ENCODE measurements at places on chromosomes 3 and 15.
A peak's percentile ranks its signal among the peaks of the same experiment; 100 is the strongest.

DNA sequence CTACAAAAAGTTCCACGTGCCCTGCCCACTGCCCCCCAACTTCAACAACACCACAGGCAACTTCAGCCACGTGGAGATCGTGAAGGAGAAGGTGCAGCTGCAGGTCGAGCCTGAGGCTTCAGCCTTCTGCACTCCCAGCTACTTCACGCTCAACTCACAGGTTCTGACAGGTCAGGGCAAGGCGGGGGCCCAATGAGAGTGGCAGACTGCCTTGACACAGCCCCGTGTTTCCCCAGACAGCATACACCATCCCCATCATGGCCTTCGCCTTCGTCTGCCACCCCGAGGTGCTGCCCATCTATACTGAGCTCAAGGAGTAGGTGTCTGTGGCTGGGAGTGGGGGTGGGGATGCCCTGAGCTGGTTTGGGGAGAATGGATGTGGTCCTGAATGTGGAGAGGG, 12.6 kb downstream of the SLC38A3 start:
- no peak for DNase-seq

GRCh38 chr3:130048726-130049125, 32.9 kb upstream of the ALG1L2 start:
- DNase-seq = no peak

- no peak for DNase-seq
Observed at GRCh38 chr3:45113625-45114050, 32.5 kb downstream of the CDCP1 start.

DNA sequence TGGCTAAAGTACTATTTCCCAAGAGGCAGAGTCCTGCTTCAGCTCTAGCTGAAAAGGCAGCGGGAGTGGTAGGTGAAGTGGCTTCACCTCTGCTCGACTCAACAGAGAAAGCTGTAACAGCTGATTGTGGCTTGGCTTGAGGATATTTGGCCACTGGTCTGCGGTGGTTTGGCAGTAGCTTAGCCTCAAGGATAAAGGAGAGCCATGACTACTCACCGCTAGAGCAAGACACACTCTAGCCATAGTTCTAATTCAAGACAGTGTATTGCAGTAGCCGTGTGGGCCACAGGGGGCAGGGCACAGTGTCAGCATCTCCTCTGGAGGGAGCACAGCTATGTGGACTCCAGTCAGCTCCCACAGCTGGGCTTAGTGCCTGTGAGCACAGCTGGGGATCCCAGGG, 23.5 kb downstream of the TPRG1 start:
- peak; percentile 4 for DNase-seq

DNA sequence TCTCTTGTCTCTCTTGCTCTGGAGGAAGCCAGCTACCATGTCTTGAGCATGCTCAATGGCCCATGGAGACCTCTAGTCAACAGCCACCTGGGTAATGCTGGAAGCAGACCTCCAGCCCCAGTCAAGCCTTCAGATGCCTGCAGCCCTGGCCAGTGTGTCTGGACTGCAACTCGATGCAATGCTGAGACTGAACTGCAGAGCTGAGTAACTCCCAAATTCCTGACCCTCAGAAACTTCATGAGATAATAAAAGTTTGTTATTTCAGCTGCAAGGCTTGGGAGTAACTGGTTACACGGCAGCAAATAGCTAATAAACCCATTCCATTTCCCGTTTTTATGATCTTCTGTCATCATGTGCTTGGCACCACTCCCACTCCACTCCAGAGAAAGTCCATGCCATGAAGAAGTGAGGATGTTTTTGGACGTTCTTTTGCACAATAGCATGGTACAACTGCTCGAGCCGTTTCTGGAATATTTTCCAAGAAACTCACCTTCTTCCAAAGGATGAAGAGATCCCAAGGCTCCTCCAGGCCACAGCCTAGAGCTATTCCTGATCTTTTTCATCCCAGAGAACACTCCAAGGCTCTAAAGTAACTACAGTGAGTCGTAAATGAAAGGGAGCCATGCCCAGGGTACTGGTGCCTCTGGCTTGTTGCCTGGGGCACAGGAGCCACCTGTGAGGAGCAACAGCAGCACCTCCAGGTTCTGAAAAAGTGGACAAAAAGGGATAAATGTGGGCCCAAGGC, 72.0 kb upstream of the KLF13 start:
- DNase-seq = peak; percentile 38

GRCh38 chr3:4571690-4572334, 78.7 kb downstream of the ITPR1 start:
- peak; percentile 19 for DNase-seq

GRCh38 chr3:100252001-100252400, 8.8 kb upstream of the TBC1D23 start:
- DNase-seq = no peak

GRCh38 chr3:59714066-59714465, 664.2 kb upstream of the CFAP20DC start:
- DNase-seq = no peak

DNA sequence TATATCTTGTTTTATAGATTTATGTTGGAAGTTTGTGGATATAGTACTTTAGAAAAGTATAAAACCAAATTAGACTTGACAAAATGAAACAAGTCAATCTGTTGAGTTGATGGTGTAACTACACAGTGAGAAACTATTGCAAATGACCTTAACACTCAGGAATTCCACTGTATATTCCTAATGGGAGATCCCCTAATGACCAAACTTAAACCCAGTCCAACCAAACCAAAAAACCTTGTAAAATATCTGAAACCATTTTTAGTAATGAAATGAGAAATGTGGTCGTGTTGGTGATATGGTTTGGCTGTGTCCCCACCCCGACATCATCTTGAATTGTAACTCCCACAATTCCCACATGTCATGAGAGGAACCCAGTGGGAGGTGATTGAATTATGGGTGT, 31.9 kb upstream of the ATP13A3 start:
- peak; percentile 59 for DNase-seq

DNA sequence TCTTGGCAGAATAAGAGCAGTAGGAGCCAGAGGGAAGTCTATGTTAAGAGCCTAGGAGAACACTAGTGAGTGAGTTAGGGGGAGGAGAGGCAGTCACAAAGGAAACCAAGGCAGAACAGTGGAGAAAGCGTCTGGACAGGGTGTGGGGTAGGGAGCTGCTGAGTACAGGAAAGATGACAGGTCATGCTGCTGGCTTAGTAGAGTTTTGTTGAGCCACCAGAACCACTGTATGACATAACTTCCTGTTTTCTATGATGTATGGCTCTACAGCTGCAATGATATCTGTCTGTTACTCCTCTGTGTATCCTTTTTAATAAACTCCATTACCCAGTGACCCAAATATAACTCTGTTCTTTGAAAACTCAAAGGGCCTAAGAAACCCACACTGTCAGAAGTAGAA, 10.6 kb upstream of the STT3B start:
- no peak for DNase-seq

DNA sequence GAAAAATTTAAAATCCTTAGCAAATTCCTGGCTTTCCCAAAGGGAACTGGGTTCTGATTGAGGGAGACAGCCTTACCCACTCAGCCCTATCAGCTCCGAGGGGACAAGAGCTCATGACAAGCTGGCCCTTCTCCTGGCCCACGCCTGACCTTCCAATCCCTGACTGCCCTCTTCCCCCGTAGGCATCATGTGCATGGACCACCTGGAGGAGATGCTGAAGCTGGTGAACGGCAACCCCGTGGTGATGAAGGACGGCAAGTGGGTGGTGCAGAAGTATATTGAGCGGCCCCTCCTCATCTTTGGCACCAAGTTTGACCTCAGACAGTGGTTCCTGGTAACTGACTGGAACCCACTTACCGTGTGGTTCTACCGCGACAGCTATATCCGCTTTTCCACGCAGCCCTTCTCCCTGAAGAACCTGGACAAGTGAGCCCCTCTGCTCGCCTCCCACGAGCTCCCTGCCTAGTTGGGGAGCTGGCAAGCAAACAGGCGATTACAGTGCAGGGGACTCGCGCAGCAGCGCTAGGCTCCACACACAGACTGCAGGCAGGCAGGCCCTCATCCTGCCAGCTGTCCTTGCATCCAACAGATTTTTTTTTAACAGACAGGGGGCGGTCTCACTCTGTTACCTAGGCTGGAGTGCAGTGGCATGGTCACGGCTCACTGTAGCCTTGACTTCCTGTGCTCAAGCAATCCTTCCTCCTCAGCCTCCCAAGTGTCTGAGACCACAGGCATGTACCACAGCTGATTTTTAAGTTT, 16.8 kb downstream of the RPUSD3 start:
- DNase-seq = peak; percentile 30

DNA sequence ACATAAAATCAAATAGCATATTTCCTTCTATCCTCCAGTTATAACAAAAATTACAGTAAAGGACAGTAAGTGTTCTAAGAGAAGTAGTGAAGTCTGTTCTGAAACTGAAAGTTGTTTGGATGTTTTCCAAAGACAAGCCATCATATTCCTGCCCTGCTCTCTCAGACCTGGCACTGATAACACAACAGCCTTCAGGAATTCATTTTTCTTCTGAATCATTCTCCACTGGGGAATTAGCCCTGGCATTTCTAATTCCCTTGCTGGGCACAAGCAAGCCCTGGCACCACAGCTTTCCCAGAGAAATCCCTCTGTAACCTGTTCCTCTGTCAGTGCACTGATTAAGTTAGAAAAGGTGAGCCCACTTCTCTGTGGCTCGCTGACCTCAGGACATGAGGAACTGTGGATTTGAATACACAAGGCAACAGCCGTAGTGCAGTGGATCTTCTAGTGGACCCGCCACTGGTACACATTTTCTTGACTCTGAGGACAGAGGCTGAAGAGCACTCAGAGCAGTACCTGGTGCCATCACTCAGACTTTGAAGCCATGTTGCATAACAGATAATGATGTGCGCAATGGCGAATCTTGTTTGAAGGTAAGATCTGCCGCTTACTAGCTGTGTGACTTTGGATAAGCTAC, 61.6 kb downstream of the WWTR1 start:
- peak; percentile 47 for DNase-seq

- DNase-seq = no peak
Observed at GRCh38 chr3:22495241-22495640, 707.9 kb upstream of the UBE2E2 start.

GRCh38 chr3:58776231-58776630, 109.7 kb upstream of the FAM3D start:
- peak; percentile 5 for DNase-seq

- DNase-seq = no peak
Observed at GRCh38 chr3:197728487-197728886, 8.2 kb downstream of the RUBCN start.

GRCh38 chr15:71807691-71808091, 2.7 kb upstream of the NR2E3 start:
- DNase-seq = no peak

GRCh38 chr15:53511175-53511574, 248.3 kb downstream of the WDR72 start:
- no peak for DNase-seq

DNA sequence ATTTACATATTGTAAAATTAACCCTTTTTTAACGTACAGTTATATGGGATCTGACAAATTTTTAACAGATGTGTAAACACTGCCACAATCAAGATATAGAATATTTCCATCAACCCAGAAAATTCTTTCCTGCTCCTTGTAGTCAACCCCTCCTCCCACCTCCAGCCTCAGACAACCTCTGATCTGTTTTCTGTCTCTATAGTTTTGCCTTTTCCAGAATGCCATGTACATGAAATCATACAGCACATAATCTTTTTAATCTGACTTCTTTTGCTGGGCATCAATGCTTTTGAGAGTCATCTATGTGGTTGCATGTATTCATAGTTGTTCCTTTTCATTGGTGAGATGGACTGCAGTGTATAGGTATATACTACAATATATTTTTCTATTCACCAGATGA, 153.0 kb downstream of the SMAD6 start:
- DNase-seq = no peak

DNA sequence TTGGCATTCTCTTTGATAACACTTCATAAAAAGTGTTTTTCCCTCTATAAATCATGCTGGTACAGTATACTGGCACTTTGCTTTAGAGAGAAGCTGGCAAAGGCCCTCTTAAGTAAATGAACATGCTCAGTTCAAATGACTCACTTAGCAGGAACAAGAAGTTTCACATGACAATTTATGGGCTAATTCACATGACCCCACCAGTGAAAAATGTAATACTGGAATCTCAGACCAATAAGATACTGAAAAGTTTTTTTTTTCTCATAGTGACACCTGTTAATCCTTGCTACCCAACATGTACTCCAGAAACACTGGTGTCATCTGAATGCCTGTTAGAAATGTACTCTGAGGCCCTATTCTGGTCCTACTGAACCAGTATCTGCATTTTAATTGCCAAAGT, 13.9 kb downstream of the BTBD1 start:
- peak; percentile 84 for DNase-seq

DNA sequence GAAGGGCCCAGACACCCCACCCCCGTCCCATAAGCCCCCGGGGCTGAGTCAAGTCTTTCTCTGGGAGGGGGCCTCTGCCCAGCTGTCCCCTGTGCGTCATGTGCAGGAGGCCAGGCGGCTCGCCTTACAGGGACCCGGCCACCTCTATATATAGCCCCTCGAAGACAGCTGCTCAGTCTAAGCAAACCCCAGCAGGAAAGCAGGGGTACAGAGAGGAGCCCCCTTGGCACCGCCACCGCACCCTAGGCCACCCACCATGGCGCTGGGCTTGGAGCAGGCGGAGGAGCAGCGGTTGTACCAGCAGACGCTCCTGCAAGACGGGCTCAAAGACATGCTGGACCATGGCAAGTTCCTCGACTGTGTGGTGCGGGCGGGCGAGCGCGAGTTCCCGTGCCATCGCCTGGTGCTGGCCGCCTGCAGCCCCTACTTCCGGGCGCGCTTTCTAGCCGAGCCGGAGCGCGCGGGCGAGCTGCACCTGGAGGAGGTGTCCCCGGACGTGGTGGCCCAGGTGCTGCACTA, at the start of gene KLHL40:
KLHL40 (plus strand) TSS at position 175 of the 519 bp plus-strand sequence; CDS start at position 257, 82 bp downstream.
- DNase-seq = no peak

DNA sequence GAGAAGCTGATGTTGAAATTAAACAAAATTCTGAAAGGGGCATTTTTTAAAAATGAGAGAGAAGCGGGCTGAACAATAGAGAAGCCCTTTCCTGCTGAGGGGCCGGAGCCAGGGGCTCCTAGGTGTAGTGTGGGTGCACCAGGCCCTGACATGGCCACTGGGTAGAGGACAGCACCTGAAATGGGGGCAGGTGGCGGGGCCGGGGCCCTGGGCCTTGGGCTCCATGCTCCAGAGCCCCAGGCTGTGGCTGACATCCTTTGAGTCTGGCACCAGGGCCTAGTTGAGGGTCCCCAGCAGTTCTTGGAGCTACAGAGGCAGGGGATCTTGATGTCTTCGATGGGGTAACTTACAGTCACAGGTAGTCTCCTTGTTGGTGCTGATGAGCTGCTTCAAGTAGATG, 6.5 kb upstream of the GPR176 start:
- no peak for DNase-seq

DNA sequence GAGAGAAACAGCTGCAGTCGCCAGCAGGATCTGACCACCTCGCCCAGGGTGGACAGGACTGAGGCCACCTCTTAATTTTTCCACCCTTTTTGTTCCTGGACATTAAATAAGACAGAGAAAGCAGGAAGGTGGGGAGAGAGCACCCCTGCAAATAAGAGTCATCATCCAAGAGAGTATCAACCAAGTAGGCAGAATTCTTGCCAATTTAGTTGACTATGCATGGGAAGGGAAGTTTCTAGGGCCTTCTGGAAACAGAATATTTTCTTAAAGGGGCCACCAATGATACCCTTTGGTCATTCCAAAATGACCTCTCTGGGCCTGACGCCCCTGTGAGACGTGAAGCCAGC, 136.2 kb downstream of the TJP1 start:
- DNase-seq = no peak

GRCh38 chr3:121667333-121667732, 6.6 kb upstream of the HCLS1 start:
- DNase-seq = no peak
